Left renal pelvis (tissue), 4 donors: ENCODE measurements at places on chromosomes 7 and 10.

GRCh38 chr10:32582946-32583345 is 137.0 kb downstream of the CCDC7 start:
- no peak for DNase-seq

DNA sequence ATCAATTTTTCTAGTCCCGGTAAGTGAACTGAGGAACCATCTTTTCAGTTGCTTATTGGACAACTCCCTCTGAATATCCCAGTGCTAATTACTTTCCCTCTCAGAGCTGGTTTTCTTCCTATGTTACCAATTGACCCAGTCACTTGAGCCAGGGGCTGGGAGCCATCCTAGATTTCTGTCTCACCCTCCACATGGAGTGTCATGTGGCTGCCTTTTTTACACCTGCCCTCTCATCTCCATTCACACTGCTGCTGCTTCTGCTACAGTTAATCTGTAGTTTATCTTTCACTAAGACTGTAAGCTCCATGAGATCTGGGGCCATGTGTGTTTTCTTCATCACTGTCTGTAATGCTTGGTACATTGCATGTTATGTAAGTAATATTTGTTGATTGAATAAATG is 35.8 kb downstream of the VCL start:
- no peak for DNase-seq

- no peak for DNase-seq
Measured at GRCh38 chr7:111499027-111499426, 63.3 kb downstream of the IMMP2L start.

DNA sequence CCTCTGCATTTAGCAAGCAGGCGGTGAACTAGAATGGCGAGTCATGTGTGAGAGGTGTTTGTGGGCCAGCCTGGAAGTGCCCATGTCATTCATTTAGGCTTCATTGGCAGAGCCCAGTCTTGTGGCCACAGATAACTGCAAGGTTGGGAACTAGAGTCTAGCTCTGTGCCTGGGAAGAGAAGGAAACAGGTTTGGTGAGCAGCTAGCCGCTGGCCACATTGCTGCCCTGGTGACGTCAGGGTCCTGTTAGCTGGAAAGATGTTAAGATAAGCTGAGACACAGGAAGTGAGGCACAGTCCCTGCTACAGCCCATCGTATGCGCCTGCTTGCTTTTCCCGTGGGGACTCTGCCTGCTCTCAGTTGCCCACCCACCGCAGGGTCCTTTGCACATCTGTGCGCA is 185.5 kb downstream of the CAMK1D start:
- no peak for DNase-seq

GRCh38 chr7:105799006-105799405 is 77.4 kb downstream of the ATXN7L1 start:
- DNase-seq: no peak

GRCh38 chr10:119416855-119417254 is 125.7 kb downstream of the RGS10 start:
- no peak for DNase-seq

DNA sequence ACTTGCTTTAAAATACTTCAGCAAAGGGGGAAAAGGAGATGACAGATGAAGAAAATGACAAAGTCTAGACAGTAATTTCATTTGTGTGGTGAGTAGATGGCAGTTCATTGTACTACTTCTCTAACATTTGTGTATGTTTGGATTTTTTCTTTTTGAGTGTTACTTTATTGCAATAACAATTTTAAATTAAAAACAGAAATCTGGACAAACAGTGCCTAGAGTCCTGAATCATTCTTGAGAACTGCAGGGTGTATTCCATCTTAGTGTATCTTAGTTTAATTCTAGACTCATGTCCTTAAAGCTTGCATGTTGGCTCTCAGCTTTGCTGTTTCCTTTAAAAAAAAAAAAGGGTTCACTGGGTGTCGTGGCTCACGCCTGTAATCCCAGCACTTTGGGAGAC is 31.1 kb downstream of the HOXA1 start:
- DNase-seq: no peak

- no peak for DNase-seq
Measured at GRCh38 chr7:6350433-6351058, 78.1 kb upstream of the CYTH3 start.

DNA sequence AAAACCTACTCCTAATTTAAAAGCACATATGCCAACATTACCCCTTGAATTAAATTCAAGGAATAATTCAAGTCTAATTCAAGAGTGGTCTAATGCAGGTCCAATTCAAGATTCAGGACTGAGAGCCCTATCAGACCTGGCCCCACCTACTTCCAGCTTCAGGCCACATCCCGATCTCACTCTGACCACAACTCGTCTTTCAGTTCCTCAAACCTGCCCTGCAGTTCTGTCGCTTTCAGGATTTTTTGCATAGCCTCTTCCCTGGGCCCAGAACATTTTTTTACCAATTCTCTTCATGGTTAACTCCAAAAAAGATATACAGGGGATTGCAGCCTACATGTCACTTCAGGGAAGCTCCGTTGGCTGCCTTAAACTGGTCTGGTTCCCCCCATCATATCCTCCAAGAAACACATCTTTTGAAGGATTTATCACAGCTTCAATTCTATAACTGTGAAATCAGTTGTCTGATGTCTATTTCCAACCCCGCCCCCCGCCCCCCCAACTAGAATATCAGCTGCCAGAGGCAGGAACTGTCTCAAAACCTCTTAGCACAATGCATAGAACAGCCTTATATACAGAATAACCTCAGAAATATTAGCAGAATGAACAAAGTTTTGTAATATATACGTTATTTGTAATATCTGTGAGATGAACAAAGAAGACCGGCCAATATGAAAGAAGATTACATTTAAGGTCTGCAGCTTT is 20.8 kb downstream of the CCDC6 start:
- no peak for DNase-seq

DNA sequence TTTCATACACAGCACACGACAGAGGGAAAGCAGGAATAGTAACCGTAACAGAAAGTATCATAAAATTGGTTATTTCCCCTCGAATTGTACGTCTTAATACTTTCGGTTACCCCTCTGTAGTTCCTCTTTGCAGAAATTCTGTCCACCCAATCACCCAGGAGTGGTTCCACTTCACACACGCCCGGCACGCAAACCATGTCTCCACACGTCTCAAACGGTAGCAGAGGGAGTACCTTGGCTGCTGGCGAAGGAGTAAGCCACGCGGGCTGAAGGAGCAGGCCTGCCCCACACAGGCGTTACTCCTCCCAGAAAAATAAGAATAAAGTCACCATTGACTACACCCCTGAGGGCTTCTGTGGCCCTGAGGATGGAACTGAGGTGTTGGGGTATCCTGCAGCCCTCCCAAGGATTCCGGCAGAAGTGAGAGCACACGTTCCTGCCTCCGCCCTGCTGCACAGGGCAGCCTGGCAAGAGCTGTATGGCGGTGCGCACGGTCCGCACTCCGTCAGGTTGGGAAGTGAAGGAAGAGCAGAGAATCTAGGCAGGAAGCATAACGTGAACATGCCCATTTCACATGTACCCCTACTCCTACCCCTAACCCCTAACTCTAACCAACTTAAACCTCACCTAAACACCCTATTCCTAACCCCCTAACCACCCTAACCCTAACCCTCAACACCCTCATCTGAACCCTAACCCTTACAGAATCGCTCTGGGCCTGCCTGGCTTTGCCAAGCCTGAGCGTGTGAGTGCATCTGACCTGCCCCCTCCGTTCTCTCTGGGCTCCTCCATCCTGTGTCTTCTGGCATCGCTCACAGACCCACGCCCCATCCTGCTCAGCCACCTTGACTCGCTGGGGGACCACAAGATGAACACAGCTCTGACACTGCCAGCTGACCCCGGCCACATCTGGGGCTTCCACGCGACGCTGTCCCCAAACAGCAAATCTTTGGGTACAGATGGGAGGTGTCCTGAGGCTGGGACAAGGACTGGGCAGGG is 18.2 kb downstream of the GPR146 start:
- no peak for DNase-seq

DNA sequence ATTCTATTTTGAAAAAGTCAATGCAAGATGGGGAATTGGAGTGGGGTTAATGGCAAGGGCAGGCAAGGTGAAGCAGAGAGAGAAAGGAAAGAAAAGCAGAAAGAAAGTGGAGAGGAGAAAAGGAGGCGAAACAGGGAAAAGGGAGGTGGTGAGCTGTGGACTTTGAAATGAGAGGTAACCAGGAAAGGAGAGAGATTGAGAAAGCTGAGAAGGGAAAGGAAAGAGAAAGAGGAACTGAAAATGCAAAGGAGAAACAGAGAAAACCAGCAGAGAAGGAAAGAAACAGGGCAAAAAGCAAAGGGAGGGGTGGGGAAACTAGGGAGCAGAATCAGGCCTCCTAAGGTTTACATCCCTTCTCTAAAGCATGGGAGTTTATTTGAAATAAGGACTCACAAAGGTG is 72.5 kb upstream of the TPK1 start:
- DNase-seq: no peak

- DNase-seq: no peak
Measured at GRCh38 chr7:157016352-157017041, 6.0 kb upstream of the MNX1 start.
